Hematopoietic multipotent progenitor cell treated with erythropoietin and hydrocortisone succinate and interleukin-3 and kit ligand, for 6 days (in vitro differentiated cells): ENCODE measurements at places on chromosomes 1 and 21.
A peak's percentile ranks its signal among the peaks of the same experiment; 100 is the strongest.

GRCh38 chr1:235883261-235883927 lies 16.7 kb upstream of the LYST start:
- DNase-seq, result no peak

GRCh38 chr1:206000641-206001339 lies 2.4 kb downstream of the RAB7B start:
- no peak for DNase-seq

- peak; percentile 65 for DNase-seq
Observed at GRCh38 chr1:91018006-91018405, 3.8 kb downstream of the ZNF644 start.

GRCh38 chr1:117372863-117373412 lies 5.7 kb downstream of the MAN1A2 start:
- no peak for DNase-seq

DNA sequence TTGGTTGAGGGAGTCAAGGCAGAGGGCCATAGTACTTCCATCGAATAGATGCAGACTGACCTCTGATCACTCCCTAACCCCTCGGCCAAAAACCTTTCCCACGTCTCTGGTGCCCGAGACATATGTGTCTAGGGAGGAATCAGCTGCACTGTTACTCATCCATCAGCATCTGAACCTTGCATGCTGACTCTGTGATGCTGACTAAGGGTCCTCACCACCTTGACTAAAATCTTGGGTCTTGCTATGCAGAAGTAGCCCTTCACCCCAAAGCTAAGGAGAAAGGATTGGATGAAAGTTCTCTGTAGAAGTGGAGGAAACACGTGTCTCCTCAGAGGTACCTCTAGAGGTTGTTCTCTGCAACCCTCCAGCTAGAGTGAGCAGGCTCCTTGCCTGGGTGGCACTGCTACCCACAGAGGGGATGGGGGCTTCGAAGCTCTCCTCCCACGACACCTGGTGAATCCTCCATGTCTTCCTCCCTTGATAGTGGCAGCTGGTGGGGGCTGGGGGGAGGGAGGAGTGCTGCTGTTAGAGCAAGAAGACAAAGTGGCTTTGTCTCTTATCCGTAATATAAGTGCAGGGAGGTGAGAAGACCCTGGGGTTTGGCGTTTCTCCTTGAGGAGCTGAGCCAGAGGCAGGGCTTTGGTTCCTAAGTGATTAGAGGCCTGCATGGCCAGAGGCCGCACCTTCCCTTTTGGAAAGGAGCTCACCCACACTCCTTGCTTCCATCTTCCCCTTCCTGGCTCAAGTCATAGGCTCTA lies 45.1 kb downstream of the ATP2B4 start:
- DNase-seq, result no peak

GRCh38 chr1:151966061-151966460 lies 27.6 kb downstream of the S100A10 start:
- no peak for DNase-seq

- DNase-seq, result no peak
Observed at GRCh38 chr21:16912075-16912474, 600.8 kb upstream of the CXADR start.

GRCh38 chr1:100051893-100052292 lies 80.8 kb downstream of the SASS6 start:
- DNase-seq, result no peak

- no peak for DNase-seq
Observed at GRCh38 chr1:99407018-99407417, 142.7 kb downstream of the PLPPR4 start.

- DNase-seq, result no peak
Observed at GRCh38 chr1:36557041-36558000, 74.6 kb upstream of the CSF3R start.

DNA sequence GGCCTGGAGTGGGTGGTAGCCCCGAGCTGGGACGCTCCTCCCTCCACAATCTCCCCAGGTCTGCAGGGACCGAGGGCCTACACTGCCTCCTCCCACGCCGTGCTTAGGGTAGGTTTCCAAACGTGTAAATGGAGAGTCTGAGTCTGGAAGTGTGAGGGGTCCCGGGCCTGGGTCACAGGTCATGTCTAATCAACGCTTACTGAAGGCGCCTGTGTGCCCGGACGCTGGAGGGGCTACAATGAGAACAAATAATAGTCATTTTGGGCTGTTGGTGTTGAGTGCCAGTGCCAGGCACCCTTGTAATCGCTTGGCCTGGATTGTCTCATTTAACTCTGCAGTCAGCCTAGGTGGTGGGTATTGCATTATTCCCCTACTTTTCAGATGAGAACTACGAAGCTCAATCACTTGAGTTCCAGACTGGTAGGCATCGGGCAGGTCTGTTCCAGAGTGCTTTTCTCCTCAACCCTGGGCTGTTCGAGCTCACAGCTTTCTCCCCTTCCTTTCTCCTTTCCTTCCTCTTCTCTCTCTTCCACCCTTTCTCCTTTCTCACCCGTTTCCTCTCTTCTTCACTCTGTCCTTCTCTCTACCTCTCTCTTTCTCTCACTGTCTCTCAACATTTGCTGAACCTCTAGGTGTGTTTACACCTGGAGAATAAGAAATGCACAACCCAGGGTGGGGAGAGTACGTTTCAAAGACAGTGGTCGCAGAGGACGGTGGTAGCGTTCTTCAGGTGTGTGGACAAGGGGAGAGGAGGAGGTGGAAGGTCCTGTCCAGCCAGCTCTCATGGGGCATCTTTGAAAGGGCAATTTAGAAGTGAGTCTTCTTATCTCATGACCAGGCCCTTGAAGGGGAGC lies 883 bp downstream of the SLC66A1 start:
- DNase-seq, result peak; percentile 83

GRCh38 chr1:96361961-96362360 lies 359.6 kb upstream of the PTBP2 start:
- DNase-seq, result no peak

DNA sequence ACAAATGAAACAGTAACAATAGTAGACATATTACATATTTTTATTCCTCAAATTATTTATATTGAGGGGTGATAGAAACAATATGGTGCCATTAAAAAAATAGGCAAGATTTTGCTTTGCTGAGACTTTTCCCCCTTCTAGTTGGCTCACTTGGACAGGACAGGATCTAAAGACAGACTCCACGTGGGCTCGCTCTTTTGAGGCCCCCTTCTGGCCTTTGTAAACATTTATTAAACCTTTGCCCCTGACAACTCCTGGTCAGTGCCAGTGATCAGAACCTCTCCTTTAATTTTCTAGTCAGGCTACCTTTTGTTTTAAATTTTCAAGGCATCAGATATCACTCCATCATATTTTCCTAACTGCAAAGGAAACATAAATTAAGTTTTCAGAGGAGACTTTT lies 49.7 kb upstream of the IFI44L start:
- DNase-seq, result peak; percentile 3

DNA sequence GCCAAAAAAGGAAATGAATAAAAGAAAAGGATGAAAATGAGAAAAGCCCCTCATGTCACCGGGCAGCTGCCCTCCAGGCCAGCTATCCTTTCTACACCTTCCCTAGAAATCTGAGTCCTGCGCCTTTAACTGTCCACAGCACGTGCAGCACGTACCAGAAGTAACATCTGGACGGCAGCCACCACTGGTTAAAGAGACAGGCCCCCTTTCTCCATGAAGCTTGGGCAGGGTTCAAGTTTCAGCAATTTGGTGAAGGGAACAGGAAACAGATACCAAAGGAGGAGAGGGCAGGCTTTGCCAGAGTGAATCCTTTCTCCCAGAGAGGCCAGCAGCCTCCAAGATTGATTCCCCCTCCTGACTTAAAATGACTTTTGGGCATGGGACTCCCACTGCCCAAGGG lies 3.6 kb upstream of the KIAA2013 start:
- DNase-seq, result peak; percentile 87
